Central memory CD8-positive, alpha-beta T cell (primary cell): ENCODE measurements at places on chromosomes 5 and 9.

DNA sequence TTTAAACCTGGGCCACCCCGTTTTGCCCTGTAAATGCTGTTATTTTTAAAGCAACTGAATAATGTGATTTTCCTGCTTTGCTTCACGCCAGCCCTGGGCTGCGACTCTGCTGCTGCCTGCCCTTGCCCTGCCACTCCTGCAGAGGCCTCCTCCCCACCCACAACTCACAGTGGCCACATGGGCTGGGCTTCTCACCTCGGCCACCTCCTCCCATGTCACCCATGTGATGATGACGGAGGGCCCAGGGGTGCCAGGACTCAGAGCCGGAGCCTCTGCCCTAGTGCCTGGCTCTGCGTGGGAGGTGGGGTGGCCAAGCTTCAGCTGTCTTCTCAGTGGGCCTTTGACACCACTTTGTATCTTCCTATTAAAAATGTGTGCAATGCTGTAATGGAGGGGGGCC lies 48.1 kb upstream of the NKD2 start:
- no peak overlapping the region for H3K27ac ChIP-seq
- H3K4me3 ChIP-seq, result no peak overlapping the region
- H3K4me1 ChIP-seq, result peaks cover 18% of the 10 kb centered on the region
- no peaks in the 10 kb centered on the region for H3K36me3 ChIP-seq

DNA sequence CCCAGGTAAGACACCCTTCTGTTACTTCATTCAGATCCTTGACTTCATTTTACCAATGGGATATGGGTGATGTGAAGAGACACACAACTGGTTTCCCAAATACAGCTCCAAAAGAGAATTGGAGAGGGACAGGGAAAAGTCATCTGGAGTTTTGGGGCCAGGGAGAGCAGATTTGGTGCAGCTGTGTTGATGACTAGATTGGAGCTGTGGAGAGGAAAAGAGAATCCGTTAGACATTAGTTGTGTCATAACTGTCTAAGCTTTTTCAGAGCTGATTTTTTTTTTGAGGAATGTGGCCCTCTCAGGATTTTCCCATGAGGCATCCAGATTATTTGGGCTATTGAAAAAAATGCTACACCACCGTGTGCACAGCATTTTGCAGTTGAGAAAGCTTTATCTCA lies 423.4 kb downstream of the DMAC1 start:
- H3K4me1 ChIP-seq, result no peaks in the 10 kb centered on the region
- H3K27me3 ChIP-seq, result peaks cover 8% of the 10 kb centered on the region
- no peak overlapping the region for H3K27ac ChIP-seq
- H3K4me3 ChIP-seq, result no peak overlapping the region
- DNase-seq, result no peak

DNA sequence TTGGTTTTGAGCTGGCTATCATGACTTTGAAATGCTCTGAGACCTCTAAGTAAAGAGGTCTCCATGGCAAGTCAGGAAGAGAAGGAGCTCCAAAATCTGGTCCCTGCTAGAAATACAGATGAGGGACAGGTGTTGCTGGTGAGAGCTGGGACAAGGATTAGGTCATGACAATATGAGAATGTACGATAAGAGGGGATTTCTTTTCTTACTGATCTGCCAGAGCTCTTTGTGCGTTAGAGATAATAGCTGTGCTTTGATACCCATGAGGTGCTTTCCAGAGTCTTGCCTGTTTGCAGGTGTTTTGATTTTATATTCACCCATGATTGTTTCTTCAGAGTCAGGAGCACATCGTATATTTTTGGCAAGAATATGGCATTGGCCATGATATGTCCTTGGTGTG lies 56.5 kb downstream of the ANKRD33B start:
- no peak overlapping the region for H3K4me3 ChIP-seq
- no peaks in the 10 kb centered on the region for H3K27me3 ChIP-seq
- no peak overlapping the region for H3K27ac ChIP-seq
- H3K36me3 ChIP-seq, result peaks cover 4% of the 10 kb centered on the region
- no peaks in the 10 kb centered on the region for H3K4me1 ChIP-seq

DNA sequence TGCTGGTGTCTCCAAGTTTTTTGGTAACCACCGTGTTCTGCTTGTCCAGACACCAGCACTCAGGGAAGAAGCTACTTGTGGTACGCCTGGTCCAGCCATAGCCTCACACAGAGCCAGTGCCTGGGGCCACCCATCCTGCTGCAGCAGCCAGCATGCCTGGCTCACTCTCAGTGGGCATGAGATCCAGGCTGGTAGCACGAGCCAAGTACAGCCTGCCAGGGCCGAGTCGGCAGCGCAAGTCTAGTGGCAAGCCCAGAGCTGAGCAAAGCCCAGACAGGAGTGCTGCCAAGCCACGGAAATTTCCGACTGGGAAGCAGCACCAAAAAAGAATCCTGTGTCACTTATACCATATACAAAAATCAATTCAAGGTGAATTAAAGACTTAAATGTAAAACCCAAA lies 36.3 kb upstream of the FBXL17 start:
- peaks cover 17% of the 10 kb centered on the region for H3K27me3 ChIP-seq
- H3K4me3 ChIP-seq, result no peak overlapping the region
- no peaks in the 10 kb centered on the region for H3K4me1 ChIP-seq
- H3K36me3 ChIP-seq, result peaks cover 1% of the 10 kb centered on the region

DNA sequence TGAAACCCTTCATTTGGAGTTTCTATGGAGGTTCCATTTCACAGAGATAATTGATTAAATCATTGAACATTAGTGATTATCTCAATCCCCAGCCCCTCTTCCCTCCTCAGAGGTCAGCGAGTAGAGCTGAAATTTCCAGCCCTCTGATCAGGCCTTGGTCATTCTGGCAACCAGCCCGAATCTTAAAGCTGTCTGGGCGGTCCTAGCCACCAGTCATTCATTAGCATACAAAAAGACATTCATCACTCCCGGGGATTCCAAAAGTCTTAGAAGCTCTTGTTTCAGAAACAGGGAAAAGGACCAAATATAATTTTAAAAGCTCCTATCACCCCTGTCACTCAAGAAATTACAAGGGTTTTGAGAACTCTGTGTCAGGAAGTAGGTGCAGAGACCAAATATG lies 41.3 kb downstream of the ZNF474 start:
- no peak overlapping the region for H3K4me3 ChIP-seq
- no peaks in the 10 kb centered on the region for H3K4me1 ChIP-seq
- H3K27ac ChIP-seq, result no peak overlapping the region
- H3K27me3 ChIP-seq, result no peaks in the 10 kb centered on the region
- no peak for DNase-seq

DNA sequence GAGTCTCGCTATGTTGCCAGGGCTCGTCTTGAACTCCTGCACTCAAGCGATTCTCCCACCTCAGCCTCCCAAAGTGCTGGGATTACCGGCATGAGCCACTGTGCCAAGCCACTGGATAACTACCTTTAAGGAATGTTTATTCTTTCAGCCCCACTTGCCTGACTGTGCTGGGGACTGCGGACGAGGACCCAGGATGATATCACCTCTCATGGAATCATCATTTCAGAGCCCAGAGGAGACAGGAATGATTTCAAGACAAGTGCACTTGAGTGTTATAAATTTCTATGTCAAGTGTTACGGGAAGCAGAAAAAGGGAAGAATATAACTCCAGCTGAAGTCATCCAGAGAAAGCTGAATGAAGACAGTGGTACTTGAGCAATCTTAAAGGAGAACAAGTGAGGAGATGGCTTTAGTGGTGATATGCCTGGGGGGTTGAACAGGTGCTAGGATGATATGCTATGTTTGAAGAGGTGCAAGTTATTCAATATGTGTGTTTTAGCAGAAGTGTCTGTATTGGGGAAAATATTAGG lies 109.3 kb downstream of the DCP2 start:
- H3K36me3 ChIP-seq, result peaks cover 3% of the 10 kb centered on the region
- no peak for DNase-seq
- H3K4me1 ChIP-seq, result no peaks in the 10 kb centered on the region
- no peak overlapping the region for H3K4me3 ChIP-seq

- DNase-seq, result no peak
- H3K27ac ChIP-seq, result no peak overlapping the region
- peaks cover 11% of the 10 kb centered on the region for H3K36me3 ChIP-seq
- peaks cover 24% of the 10 kb centered on the region for H3K4me1 ChIP-seq
- no peak overlapping the region for H3K4me3 ChIP-seq
- H3K27me3 ChIP-seq, result peaks cover 9% of the 10 kb centered on the region
Observed at GRCh38 chr5:14364096-14364495, 217.5 kb upstream of the OTULINL start.

DNA sequence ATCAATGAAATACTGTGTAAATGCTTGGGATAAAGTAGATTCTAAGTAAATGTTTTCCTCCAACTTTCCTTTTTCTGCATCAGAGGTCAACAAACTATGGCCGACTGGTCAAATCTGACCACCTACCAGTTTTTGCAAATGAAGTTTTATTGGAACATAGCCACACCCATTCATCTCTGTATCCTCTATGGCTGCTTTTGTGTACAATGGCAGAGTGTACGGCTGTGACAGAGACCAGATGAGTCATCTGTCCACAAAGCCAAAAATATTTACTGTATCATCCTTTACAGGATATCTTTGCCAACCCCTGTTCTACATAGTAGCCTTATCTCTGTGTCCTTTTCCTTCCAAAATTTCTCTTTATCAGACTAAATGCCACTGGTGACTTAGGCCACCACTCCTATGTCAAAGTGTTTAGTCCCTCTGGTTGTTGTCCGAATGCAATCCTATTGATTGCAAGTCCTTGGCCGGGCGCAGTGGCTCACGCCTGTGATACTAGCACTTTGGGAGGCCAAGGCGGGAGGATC lies 218.4 kb upstream of the KLF4 start:
- no peak for DNase-seq
- no peaks in the 10 kb centered on the region for H3K27me3 ChIP-seq
- H3K4me1 ChIP-seq, result no peaks in the 10 kb centered on the region
- H3K4me3 ChIP-seq, result no peak overlapping the region
- H3K27ac ChIP-seq, result no peak overlapping the region
- H3K36me3 ChIP-seq, result no peaks in the 10 kb centered on the region

DNA sequence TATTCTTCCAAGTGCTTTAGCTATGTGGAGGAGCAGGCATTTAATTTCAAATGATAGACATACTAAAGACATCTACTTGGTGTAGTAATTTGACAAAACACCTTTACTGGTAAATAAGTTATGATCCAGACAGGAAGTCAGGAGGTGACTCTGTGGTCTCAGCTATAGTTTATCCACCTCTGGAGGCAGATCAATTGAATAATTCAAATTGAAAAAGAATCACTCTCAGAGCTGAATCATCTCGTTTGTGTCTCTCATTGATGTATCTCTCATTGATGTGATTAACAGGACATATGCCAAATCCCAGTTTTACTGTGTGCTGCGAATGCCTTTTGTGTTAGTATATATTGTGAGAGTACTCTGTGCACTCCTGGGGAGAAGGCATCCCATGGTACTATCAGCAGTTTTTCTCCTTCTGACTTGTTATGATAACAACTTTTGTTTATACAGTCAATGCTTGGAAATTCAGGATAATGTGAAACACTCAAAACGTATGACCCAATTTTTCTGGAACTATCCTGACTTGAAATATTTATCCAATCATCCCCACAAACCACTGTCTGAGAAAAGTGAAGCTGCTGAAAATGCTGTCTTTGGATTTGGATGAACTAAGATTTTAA lies 48.5 kb upstream of the DAB2 start:
- DNase-seq, result no peak
- no peak overlapping the region for H3K4me3 ChIP-seq
- H3K36me3 ChIP-seq, result peaks cover 2% of the 10 kb centered on the region
- no peak overlapping the region for H3K27ac ChIP-seq

- no peak overlapping the region for H3K4me3 ChIP-seq
- no peak for DNase-seq
- no peaks in the 10 kb centered on the region for H3K27me3 ChIP-seq
- peaks cover 5% of the 10 kb centered on the region for H3K36me3 ChIP-seq
- H3K4me1 ChIP-seq, result peaks cover 14% of the 10 kb centered on the region
- H3K27ac ChIP-seq, result no peak overlapping the region
Observed at GRCh38 chr5:88281322-88281721, 12.7 kb upstream of the TMEM161B start.

DNA sequence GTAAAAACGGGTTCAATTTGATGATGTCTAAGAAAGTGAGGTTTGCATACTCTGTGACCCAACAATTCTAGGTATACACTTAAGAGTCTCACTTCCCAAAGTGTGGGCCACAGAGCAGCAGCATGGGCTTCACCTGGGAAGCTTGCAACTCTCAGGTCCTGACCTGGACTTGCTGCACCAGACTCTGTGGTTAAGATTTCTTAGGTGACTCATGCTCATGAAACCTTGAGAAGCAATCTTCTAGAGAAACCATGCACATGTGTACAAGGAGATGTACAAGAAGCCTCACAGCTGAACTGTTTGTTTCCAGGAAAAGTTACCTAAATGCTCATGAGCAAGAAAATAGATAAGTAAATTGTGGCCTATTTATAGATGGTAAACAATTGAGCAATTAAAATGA lies 30.0 kb downstream of the DNAJC21 start:
- no peaks in the 10 kb centered on the region for H3K4me1 ChIP-seq
- H3K27me3 ChIP-seq, result no peaks in the 10 kb centered on the region
- no peak overlapping the region for H3K4me3 ChIP-seq

GRCh38 chr5:174315471-174315870 lies 270.0 kb downstream of the NSG2 start:
- no peaks in the 10 kb centered on the region for H3K4me1 ChIP-seq
- no peak overlapping the region for H3K27ac ChIP-seq
- no peak overlapping the region for H3K4me3 ChIP-seq
- H3K27me3 ChIP-seq, result peaks cover 39% of the 10 kb centered on the region

DNA sequence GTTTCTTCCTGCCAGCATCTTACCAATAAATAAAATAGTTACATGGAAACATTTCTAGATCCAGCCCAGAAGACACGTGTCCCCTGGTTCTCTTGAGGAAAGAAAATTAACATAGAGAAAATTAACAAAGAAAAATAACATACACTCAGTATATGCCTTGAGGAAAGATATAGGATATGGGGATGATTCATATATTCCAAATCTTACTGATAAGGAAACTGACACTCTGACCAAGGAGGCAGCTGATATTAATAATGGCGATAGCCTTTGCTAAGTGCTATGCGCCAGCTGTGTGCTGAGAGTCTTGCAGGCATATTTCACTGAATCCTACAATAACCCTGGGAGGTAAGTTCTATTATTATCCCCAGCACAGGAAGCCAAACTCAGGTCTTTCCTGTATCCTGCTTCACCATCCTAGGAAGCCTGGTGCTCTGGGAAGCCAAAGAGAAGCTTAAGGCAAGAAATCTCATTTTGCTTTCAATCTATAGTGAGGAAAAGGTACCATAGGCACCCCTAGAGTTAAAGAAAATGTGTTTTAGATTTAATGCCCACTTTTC lies 302.7 kb upstream of the NREP start:
- no peaks in the 10 kb centered on the region for H3K27me3 ChIP-seq
- no peak overlapping the region for H3K4me3 ChIP-seq
- H3K27ac ChIP-seq, result no peak overlapping the region
- H3K36me3 ChIP-seq, result no peaks in the 10 kb centered on the region
- DNase-seq, result no peak

DNA sequence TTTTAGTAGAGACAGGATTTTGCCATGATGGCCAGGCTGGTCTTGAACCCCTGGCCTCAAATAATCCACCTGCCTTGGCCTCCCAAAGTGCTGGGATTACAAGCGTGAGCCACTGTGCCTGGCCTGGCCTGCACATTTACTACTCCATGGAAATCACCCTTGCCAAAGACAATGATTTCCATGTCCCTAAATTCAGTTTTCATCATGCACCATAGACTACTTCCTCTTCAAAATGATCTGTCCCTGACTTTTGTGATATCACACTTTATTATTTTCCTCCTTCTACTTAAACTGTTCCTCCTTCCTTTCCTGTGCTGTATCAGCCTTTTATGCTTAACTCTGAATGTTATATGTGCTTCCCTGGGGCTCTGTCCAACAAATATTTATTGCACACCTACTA lies 20.3 kb downstream of the SLC28A3 start:
- H3K27me3 ChIP-seq, result no peaks in the 10 kb centered on the region
- DNase-seq, result no peak
- H3K4me1 ChIP-seq, result no peaks in the 10 kb centered on the region
- no peak overlapping the region for H3K27ac ChIP-seq
- no peaks in the 10 kb centered on the region for H3K36me3 ChIP-seq
